NCI-H82 (cell line): ENCODE measurements at places on chromosomes 2 and 18.

GRCh38 chr2:240792629-240793312 is 27.2 kb downstream of the KIF1A start:
- DNase-seq, result peak; percentile 17

GRCh38 chr2:98089941-98090340 is 3.0 kb downstream of the VWA3B start:
- peak; percentile 37 for DNase-seq

DNA sequence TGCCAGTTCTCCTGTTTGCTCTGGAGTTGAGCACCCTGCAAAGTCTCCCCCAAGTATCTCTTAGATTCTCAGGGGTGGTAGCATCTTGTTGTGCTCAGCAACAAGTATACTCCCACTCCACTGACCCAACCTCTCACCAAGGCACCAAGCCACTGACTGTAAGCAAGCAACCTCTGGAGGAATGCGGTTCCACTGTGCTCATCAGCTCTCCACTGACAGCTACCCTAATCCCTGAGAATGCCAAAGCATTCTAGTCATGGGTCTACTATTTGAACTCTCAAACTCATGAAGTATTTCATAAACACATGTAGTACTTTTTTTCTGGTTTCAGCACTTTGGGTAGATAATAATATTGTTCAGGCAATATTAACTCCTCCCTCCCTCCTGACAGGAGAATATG is 170.0 kb downstream of the EPHA4 start:
- no peak for DNase-seq

GRCh38 chr18:53757328-53757727 is 467.1 kb downstream of the MBD2 start:
- no peak for DNase-seq

GRCh38 chr2:201008296-201008829 is 44.9 kb upstream of the ORC2 start:
- no peak for DNase-seq

GRCh38 chr18:76451396-76452331 is 43.4 kb downstream of the ZNF516 start:
- DNase-seq, result peak; percentile 61
